NCI-H1417 treated with DMSO at 0.1 percent for 48 hours (cell line): ENCODE measurements at places on chromosomes 3 and 15.

DNA sequence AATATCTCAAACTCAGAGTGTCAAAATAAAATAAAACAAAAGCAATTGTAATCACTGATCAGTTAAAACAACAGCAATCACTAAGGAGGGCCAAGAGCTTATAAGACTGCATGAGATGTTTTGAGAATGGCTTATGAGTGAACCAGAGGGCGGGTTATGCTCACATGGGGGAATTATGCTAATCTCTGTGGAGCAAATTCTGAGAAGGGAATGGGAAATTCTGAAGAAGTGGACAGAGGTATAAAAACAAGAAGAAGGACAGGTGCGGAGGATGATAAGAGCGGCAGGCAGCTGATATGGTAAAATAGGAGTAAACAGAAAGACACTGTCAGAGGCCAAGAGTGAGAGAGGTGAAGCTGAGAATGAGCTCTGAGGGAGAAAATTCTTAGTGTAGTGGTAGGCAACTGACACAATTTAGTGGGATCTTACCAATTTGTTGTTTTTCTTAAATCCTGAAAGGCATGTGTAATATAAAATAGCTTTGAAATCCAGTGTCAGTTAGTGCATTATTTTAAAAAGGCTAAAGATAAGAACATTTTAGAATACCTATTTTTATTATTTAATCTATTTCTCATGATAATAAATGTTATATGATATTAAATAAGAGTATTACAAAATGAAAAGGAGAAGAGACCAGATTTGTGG lies 133.8 kb downstream of the SPATA16 start:
- no peak for DNase-seq

GRCh38 chr3:188335656-188336055 lies 181.7 kb downstream of the LPP start:
- DNase-seq: no peak

DNA sequence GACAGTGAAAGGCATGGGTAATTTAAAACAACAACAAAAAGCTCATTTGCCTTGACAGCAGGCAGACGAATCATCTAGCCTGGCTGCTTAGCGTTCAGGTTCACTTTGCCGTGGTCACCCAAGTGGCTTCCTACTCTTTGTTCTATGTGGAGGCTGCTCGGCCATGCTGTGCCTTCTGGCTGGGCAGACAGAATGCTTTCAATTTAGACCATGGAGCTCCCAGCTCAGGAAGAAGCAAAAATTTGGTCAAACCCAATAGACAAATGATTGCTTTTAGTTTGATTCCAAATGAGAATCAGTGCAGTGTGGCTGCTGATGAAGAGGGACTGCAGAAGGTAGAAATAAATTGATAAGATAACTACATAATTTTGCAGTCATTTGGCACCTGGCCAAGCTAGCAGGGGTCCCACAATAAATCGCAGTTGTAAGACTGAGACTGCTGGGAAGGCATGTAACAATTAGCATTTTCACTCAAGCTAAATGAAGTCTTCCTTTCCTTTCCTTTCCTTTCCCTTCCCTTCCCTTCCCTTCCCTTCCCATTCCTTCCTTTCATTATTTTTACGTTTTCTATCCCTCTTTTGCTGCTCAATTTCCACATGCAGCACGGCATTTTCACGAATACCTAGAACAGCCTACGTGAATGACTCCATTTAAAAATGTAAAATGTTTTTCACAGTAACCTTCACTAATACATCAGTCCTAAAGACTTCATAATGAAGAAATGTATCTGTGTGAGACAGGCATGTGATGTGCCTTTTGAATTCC lies 360.4 kb upstream of the TGFBR2 start:
- no peak for DNase-seq

DNA sequence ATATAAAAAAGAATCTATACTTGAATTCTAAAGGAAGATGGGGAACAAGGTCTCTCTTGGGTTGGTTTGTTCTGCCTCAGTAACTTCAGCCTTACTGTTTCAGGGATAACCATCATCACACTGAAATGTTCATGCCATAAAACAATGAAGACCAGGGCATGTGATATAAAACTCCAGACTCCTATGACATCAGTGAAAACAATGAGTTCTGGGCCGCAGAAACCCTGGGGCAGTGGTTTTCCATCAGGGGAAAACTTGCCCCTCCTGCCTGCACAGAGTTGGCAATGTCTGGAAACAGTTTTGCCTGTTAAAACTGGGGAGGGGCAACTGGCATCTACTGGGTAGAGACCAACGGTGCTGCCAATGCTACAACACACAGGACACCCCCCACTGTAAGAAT lies 46.8 kb downstream of the CA12 start:
- DNase-seq: no peak

DNA sequence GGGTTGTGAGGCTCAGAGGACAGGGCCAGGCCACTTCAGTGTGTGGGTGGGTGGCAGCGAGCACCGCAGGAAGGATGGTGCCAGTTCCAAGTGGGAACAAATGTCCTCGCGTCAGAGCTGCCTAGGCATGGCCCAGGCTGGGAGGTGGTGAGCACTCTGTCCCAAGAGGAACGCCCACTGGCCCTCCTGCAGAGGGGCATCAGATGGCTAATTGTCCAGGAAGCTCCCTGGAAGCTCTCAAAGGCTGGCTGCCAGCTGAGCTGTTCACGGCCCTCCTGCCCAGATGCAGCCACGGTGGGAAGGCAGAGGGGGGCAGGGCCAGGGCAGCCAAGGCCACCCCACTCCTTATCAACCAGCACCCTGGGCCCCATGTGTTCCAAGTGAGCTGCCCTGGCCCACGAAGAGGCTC lies 55.2 kb downstream of the IQSEC1 start:
- DNase-seq: peak; percentile 4

GRCh38 chr15:96064351-96064756 lies 266.1 kb upstream of the NR2F2 start:
- DNase-seq: no peak

- no peak for DNase-seq
Measured at GRCh38 chr3:42031808-42032480, 59.2 kb upstream of the TRAK1 start.

GRCh38 chr15:75167588-75168350 lies 33.9 kb upstream of the C15orf39 start:
- no peak for DNase-seq

- DNase-seq: no peak
Measured at GRCh38 chr3:172617013-172617706, 93.7 kb downstream of the NCEH1 start.

DNA sequence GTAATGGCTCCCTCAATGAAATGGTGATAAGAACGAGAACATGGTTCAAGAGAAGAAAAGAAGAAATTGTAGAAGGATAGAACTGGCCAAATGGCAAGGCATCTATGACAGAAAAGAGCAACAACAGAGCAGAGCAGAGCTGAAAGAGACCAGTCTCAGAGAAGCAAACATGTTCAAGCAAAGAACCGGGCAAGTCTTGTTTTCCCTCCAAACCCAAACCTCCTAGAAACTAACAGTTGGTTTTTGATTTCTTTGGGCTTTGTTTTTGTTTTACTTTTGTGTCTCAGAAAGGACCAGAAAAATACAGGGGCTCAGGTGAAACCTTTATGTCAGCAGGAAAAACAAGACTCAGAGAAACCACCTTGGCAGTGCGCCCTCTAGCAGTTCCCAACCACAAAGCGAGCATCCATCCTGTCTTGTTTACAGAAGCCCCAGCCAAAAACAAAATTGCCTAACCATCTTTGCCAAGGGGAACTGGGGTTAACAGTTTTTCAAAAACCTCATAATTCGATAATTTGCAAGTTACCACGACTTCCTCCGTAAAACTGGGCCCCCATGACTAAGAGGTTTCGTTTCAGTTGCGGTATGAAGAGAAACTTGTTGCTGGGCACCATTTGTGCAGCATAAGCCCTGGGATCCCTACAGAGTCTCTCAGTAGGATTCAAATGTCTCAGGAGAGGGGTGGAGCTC lies 159.2 kb upstream of the SLC24A5 start:
- DNase-seq: no peak

DNA sequence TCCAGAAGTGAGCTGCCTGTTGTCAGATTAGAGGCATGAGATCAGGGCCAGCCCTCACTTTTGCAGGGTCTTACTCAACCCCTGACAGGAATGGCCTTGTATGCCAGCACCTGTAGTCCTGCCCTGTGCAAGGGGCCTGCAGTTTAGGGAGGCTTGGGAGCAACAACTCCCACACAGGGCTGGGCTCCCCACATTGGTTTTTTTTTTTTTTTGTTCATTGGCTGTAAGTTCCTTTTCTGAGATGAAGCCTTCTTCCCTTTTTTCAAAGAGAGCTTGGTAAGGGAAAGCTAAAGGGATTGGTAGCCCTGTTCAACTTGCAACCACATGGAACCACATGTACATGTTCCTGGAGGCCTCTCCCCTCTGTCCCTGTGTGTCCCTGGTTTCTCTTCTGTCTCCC lies 46.4 kb downstream of the TNFAIP8L3 start:
- DNase-seq: no peak
